ENCODE measurements at places on chromosomes 11 and 22. TPM values are rescaled to one million over a fixed set of nuclear protein-coding genes. Genes with fewer than 3 reads are reported as not detected.

Gene MUC5AC
- not detected for total RNA-seq

DNA sequence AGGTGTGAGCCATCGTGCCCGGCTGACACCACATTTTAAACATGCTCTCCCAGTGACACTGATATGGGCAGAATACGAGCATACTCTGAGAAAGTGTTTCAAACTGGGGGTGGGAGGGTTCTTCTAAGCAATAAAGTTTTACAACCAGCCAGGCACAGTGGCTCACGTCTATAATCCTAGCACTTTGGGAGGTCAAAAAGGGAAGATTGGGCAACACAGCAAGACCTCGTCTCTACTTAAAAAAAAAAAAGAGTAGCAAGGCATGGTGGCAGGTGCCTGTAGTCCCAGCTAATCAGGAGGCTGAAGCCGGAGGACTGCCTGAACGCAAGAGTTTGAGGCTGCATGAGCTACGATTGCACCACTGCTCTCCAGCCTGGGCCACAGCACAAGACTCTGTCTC is 2.2 kb downstream of the GANAB start:
- DNase-seq, result no peak
- no peak overlapping the region for H3K27ac ChIP-seq
- H3K4me3 ChIP-seq, result no peak overlapping the region
- peaks cover 53% of the 10 kb centered on the region for H3K36me3 ChIP-seq
- H3K27me3 ChIP-seq, result no peaks in the 10 kb centered on the region

Gene ROBO4
- 22.7 TPM for total RNA-seq

GRCh38 chr11:69613594-69613993 is 27.4 kb upstream of the CCND1 start:
- no peaks in the 10 kb centered on the region for H3K27me3 ChIP-seq
- H3K36me3 ChIP-seq, result no peaks in the 10 kb centered on the region
- DNase-seq, result no peak
- H3K4me1 ChIP-seq, result no peaks in the 10 kb centered on the region

DNA sequence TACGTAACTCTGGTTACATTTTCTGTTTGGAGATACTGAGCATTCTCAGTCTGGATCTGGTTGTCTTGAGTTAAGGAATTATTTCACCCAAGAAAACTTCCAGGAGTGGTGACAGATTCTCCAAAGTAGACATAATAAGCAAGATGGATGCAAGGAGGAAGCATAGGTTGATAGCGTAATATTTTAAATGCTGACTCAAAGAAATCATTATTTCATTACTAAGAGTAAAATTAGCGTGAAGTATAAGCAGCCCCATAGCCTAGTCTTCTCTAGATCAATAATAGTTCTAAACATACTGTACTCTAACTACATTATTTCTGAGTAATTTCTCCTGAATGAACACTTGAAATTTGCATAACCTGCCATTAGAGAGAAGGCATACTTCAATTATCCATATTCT is 57.5 kb upstream of the MS4A8 start:
- H3K4me1 ChIP-seq, result no peaks in the 10 kb centered on the region
- H3K27me3 ChIP-seq, result no peaks in the 10 kb centered on the region
- H3K36me3 ChIP-seq, result no peaks in the 10 kb centered on the region
- no peak for DNase-seq

Gene ARVCF
- total RNA-seq, result 87.3 TPM

DNA sequence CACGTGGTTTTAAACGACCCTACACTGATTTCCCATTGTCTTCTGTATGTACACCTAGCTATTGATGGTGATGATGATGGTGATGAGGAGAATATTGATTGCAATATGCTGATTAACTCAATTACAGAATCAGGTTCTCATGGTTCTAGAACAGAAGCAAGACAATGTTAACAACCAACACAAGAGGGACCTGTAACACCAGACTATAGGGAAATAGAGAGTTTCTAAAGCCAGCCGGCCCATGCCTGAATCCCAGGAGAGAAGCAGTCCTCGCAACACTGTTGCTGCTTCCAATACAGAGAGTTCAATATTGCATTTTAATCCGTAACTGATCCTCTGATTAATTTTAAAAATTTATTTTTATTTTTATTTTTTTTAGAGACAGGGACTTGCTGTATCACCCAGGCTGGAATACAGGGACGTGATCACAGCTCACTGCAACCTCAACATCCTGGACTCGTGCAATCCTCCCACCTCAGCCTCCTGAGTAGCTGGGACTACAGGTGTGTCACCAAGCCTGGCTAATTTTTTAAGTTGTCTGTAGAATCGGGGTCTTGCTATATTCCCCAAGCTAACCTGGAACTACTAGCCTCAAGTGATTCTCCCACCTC is 22.2 kb upstream of the UBASH3B start:
- H3K4me1 ChIP-seq, result no peaks in the 10 kb centered on the region
- H3K4me3 ChIP-seq, result no peak overlapping the region
- H3K27ac ChIP-seq, result no peak overlapping the region
- H3K27me3 ChIP-seq, result no peaks in the 10 kb centered on the region
- DNase-seq, result no peak
- no peaks in the 10 kb centered on the region for H3K36me3 ChIP-seq

Measured in tibial nerve (tissue), 4 donors.